Caco-2 (cell line): ENCODE measurements at places on chromosomes 12 and 14. TPM values are rescaled to one million over a fixed set of nuclear protein-coding genes. Genes with fewer than 3 reads are reported as not detected.

DNA sequence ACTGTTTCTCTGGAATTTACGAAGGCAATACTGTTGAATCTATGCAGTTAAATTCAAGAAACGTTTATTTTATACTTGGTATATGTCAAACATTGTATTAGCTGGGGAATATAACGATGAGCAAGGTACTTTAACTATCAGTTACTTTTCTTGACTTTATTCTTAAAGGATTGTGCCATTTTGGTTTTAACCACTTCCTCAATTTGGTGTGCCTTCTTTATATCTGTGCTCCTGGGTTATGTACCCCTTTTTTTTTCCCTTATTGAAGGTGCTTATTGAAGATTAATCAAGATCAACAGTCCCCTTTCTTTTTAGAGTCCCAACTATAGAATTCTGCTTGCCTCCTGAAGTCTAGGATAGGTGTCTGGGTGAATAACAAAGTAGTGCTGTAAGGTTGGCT is 5.8 kb downstream of the RAB21 start:
- H3K36me3 ChIP-seq: no peaks in the 10 kb centered on the region
- DNase-seq: no peak
- H3K27me3 ChIP-seq: no peaks in the 10 kb centered on the region
- peaks cover 4% of the 10 kb centered on the region; the same call in 1 of the 2 replicates for H3K4me1 ChIP-seq
- H3K27ac ChIP-seq: no peak overlapping the region

DNA sequence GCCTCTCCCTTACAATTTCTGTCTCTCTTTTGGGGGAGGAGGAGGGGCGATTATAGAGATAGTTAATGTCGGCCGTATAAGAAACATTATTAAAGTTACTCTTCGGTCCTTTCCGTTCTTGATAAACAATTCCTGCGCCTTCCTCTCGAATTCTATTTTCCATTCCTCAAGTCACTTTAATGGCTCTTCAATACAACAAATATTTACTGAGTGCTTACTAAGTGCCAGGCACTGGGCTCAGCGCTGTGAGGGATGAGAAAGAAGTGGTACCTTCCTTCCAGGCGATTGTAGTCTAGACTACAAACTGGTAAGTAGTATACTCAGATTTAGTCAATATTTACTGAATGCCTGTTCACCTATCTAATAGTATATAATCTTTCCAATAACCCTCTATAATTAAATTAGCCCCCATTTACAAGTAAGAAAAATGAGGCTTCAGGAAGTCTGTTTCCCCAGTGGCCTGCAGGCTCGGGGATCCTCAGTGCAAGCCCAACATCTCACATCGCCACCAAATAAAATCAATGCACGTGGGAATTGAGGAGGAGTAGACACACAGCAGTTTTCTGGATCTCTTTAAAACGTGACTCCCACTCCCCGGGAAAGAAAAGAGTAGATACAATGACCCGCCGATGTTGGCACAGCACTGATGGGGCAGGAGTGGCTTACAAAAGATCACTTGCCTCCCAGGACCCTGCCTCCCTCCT is 589 bp upstream of the ZNF219 start:
- no peaks in the 10 kb centered on the region for H3K27me3 ChIP-seq
- peak overlapping the region; percentile 60 for H3K4me3 ChIP-seq
- no peaks in the 10 kb centered on the region for H3K36me3 ChIP-seq
- H3K27ac ChIP-seq: peak overlapping the region; percentile 38
- peaks cover 29% of the 10 kb centered on the region for H3K4me1 ChIP-seq

Gene ZC3H14
- total RNA-seq: 77.1 and 77.6 TPM in 2 replicates

- H3K27ac ChIP-seq: no peak overlapping the region
- no peaks in the 10 kb centered on the region for H3K27me3 ChIP-seq
- no peaks in the 10 kb centered on the region for H3K36me3 ChIP-seq
- no peaks in the 10 kb centered on the region for H3K4me1 ChIP-seq
- no peak overlapping the region for H3K4me3 ChIP-seq
Measured at GRCh38 chr14:84465880-84466279, 1064.1 kb upstream of the FLRT2 start.

Gene TBC1D30
- 10.8 and 10.9 TPM in 2 replicates for total RNA-seq

Gene RESF1
- 110 and 118 TPM in 2 replicates for total RNA-seq

Gene CCDC38
- not detected in 2 replicates for total RNA-seq

DNA sequence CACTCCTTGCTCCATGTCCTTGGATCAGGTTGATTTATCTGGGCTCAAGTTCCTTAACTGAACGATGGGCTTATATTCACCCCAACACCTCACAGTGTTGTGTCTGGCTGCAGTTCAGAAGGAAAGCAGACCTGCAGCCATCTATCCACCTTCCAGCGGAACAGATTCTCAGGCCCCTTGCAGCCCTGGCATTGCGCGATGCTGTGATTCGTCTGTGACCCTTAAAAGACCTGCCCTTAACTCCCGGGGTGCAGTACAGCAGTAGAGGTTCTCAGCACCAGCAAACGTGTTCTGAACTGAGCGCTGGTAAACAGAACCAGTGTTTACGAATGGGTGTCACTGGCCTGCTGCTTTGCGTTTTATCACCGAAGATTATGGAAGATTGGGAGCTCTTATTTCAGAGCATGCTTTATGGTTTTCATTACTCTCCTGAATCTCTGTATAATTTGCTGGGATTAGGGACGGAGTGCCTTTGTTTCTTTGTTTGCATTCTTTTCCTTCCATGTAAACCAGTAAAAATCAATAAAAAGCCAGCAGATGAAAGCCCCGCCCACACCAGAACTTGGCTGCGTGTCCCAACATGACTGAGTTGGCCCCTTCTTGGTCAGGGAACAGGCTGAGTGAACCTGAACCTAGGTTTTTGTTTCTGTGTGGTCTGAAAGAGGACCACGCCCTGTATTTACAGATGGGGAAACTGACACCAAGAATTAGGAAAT is 286.7 kb upstream of the CRY1 start:
- no peak for DNase-seq
- no peaks in the 10 kb centered on the region for H3K27me3 ChIP-seq
- H3K4me3 ChIP-seq: no peak overlapping the region
- no peak overlapping the region for H3K27ac ChIP-seq
- H3K4me1 ChIP-seq: no peaks in the 10 kb centered on the region
- no peaks in the 10 kb centered on the region for H3K36me3 ChIP-seq

Gene RDH16
- 0.39 and 0.53 TPM in 2 replicates for total RNA-seq

DNA sequence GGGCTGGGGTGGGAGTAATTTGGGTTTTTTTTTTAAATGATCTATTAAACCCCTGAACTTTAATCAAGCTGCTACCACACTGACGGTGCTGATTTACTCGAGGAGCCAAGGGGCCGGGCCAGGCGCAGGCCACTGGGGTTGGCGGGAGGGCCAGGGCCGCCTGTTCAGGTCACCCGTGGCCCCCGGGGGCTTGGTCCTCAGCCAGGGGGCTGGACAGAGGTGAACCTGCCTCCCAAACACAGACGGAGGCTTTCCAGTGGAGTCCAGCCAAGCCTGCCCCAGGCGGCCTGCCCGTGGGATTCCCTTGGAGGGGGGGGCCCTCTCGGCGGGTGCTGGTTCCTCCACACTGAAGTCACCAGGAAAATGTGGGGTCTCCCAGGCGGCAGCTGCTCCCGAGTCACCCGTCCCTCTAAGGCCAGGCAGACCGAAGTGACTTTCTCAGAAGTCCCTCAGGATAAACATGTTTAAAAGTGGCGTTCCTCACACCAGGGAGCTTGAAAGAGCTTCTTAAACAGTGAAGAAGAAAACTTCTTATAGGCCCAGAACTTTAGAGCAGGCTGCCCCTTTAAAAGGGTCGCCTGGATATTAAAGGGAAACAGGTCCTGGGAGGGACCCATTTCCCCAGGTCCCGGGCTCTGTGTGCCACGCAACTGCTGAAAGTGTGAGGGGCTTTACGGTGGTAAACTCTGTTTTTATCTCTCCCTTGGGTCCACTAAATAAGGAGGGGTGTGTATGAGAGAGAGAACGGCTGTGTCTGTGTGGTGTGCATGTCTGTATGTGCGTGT is 167.2 kb upstream of the GSC start:
- peaks cover 1% of the 10 kb centered on the region for H3K27me3 ChIP-seq
- H3K4me3 ChIP-seq: no peak overlapping the region
- DNase-seq: no peak
- no peaks in the 10 kb centered on the region for H3K36me3 ChIP-seq
- H3K4me1 ChIP-seq: no peaks in the 10 kb centered on the region
- H3K27ac ChIP-seq: no peak overlapping the region

Gene TMEM233
- total RNA-seq: not detected in 2 replicates

Gene GOLGA3
- total RNA-seq: 62.2 and 67.0 TPM in 2 replicates

GRCh38 chr14:100731846-100732765 is 5.4 kb downstream of the DLK1 start:
- no peaks in the 10 kb centered on the region for H3K36me3 ChIP-seq
- no peak overlapping the region for H3K27ac ChIP-seq
- no peak for DNase-seq
- H3K4me3 ChIP-seq: no peak overlapping the region

DNA sequence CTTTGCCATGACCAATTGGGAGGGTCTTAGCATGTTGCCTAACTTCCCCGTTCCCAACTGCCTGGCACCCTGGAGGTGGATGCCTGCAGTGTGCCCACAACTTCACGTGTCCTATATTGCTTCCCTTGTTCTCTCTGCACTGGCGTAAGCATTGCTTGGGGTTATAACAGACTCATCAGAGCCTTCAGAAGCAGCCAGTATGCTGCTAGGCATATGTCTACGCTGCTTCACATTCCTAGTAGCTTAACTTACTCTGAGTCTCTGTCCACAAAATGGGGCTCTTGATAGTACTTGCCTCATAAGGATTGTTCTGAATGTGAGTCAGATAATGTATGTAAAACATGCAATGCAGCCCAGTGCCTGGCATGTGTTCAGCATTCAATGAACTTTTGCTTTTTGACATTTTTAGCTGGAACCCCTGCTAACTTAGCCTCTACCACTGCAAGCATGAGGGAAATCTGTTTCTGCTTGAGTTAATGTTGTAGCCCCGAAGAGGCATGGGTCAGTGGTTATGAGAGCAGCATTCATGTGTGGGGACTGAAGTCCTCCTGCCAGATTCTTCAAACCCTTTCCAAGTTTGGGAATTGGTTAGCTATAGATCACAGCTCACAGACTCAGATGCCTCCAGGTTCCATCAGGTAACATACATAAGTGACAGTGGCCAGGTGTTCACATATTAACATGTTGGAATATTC is 2.8 kb downstream of the SLC5A8 start:
- H3K4me1 ChIP-seq: no peaks in the 10 kb centered on the region
- H3K27ac ChIP-seq: no peak overlapping the region
- no peak for DNase-seq
- no peak overlapping the region for H3K4me3 ChIP-seq
- no peaks in the 10 kb centered on the region for H3K36me3 ChIP-seq
- H3K27me3 ChIP-seq: no peaks in the 10 kb centered on the region

DNA sequence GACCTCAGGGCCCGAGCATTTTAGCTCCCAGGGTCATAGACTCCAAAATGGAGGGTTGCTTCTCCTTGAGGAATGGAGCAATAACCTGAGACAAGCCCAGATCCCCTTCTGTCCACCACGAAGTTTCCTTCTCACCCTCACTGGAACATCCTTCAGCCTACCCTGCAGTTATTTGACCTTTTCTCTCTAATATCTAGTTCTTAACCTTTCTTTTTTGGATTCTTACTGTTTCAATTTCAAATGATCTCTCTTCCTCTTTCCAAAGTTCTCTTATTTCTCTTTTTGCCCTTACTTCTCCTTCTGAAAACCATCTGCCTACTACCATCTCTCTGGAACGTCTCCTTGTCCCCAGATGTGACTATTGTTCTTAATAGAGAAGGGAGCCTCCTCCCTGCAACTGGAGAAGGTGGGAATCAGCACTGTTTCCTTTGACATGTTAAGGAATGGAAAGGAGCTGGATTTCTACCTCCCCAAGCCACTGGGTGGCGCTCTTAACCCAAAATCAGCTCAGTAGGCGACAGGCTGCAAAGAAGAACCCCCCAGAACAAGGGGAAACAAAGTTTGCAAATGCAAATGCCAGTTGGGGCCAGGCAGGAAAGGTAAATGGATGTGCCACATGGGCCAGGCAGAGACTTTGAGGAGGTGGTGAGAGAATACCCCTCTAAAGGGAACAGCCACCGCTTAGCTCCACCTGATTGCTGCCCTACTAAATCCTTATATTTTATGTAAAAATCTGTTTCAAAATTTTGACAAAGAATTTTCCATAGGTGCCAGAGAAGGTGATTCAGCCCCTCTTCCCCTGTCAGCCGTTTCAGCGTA is 22.4 kb upstream of the PDE1B start:
- H3K36me3 ChIP-seq: no peaks in the 10 kb centered on the region
- no peak overlapping the region for H3K27ac ChIP-seq
- no peak overlapping the region for H3K4me3 ChIP-seq
- peaks cover 1% of the 10 kb centered on the region; the same call in 1 of the 2 replicates for H3K27me3 ChIP-seq
- no peak for DNase-seq
- no peaks in the 10 kb centered on the region for H3K4me1 ChIP-seq

GRCh38 chr12:107679336-107679735 is 6.3 kb upstream of the PWP1 start:
- no peak for DNase-seq
- no peak overlapping the region for H3K27ac ChIP-seq
- H3K4me3 ChIP-seq: no peak overlapping the region
- no peaks in the 10 kb centered on the region for H3K36me3 ChIP-seq

DNA sequence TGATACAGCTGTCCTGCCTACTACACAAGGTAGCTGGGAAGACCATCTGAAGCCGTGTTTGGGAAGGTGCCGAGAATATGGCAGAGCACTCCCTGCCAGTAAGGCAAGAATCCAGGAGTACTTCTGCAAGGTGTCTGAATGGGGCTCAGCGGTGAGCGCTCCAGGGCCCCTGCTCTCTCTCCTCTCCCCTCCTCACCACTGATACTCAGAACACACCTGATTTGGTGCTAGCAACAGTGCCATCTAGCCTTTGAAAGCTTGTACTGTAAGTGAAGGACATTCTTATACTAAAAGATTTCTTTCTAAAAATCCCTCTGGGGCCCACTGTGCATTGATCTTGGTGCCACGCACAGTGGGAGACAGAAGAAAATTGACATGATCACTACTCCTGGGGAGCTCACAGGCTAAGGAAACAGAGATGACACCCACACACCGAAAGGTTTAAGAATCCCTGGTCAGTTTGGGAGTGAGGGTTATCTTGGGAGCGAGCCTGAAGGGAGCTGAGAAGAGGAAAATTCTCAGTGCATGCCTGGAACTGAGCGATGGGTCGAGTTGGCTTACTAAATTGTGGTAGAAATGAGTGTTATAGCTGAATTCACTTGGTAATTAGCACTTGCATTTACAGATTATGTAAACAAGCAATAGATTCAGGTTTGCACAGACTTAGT is 216.9 kb downstream of the NTF3 start:
- no peaks in the 10 kb centered on the region for H3K4me1 ChIP-seq
- peak; percentile 66 for DNase-seq
- no peak overlapping the region for H3K27ac ChIP-seq
- no peaks in the 10 kb centered on the region for H3K36me3 ChIP-seq

Gene CD163
- total RNA-seq: 0.20 and 1.4 TPM in 2 replicates

DNA sequence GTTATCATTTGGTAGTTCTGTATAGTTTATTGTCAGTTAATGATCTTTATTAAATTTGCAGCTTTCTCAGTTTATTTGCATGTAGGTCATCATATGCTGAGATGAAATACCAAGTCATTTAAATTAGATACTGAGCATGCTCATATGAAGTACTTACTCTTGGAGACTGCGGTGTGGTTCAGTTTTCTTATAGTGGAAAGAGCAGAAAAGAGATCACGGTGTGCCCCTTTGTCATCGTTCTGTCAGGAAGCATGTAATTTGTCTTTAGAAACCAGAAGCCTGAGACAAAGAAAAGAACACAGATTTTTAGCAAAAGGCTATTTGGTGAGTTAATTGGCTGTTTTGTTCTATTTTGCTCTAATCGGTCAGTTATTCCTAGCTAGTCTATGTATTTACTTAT is 75.6 kb downstream of the PLEKHA5 start:
- H3K27ac ChIP-seq: no peak overlapping the region
- no peaks in the 10 kb centered on the region for H3K27me3 ChIP-seq
- H3K4me3 ChIP-seq: no peak overlapping the region
- no peaks in the 10 kb centered on the region for H3K4me1 ChIP-seq
- no peaks in the 10 kb centered on the region; the same call in 1 of the 2 replicates for H3K36me3 ChIP-seq

Gene ABCD4
- 72.8 and 82.1 TPM in 2 replicates for total RNA-seq

Gene PPM1H
- total RNA-seq: 145 and 151 TPM in 2 replicates
